Activated naive CD4-positive, alpha-beta T cell treated with anti-CD3 and anti-CD28 coated beads, Interleukin-2, amount 50 U/mL, for 72 hours (primary cell): ENCODE measurements at places on chromosomes 2 and 18. TPM values are rescaled to one million over a fixed set of nuclear protein-coding genes. Genes with fewer than 3 reads are reported as not detected.
A peak's percentile ranks its signal among the peaks of the same experiment; 100 is the strongest.

Gene CHCHD5
- 38.4 TPM for total RNA-seq

Gene CRYGC
- not detected for total RNA-seq

Gene SLC4A1AP
- 28.1 TPM for total RNA-seq

DNA sequence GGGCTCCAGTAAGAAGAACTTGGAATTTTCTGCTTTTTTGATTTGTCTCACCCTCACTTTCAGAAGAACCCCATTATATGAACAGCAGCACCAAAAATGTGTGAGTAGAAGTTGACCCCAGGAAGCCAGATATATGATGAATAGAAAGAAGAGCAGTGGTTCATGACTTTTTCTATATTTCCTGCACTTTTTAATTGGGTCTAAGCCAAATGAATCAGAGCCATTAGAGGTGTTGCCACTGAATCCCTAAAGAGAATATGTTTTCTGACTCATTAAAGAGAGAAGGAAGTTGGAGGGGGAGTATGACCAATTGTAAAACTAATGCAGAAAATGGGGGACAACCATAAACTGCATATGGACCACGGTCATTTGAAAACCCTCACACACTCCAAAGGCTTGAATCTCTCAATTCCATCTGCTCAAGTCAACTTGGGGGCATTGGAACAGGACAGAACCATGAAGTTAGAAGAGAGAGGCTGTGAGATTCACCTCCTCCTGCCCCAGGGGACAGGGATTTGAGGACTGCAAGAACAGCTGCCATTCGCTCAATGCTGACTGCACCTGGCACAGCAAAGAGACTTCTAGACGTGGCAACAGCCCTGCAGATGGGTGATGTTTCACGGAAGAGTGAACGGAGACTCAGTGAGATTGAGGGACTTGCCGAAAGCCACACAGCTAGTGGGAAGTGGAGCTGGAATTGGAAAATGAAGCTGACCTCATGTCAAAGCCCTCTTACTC lies 3.0 kb downstream of the DAPL1 start:
- DNase-seq: no peak

GRCh38 chr18:39340418-39340817 lies 1774.8 kb upstream of the CELF4 start:
- no peak for DNase-seq

Gene YIPF4
- 36.3 TPM for total RNA-seq

Gene PTPRM
- 1.7 TPM for total RNA-seq

Gene SERPINB12
- not detected for total RNA-seq

- no peak for DNase-seq
These were observed 60.2 kb downstream of the CDCA7 start for GRCh38 chr2:173414823-173415322.

DNA sequence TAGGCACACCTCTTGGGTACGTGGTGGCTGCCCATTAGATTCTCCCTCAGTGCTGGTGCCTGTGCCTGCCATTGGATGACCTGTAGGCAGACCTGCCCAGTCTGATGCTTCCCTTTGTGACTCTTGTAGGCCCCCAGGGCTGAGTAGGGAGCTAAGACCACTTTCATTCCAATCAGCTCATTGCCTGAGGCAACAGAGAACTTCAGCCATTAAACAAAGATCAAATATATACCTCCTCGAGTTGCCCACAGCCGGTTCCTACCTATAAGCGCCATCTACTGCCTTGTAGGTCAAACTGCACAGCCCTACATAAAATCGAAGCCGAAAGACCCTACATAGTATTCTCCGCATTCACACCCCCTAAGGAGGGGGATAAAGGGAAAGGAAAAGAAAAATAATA lies 184.6 kb downstream of the ETAA1 start:
- no peak for DNase-seq

DNA sequence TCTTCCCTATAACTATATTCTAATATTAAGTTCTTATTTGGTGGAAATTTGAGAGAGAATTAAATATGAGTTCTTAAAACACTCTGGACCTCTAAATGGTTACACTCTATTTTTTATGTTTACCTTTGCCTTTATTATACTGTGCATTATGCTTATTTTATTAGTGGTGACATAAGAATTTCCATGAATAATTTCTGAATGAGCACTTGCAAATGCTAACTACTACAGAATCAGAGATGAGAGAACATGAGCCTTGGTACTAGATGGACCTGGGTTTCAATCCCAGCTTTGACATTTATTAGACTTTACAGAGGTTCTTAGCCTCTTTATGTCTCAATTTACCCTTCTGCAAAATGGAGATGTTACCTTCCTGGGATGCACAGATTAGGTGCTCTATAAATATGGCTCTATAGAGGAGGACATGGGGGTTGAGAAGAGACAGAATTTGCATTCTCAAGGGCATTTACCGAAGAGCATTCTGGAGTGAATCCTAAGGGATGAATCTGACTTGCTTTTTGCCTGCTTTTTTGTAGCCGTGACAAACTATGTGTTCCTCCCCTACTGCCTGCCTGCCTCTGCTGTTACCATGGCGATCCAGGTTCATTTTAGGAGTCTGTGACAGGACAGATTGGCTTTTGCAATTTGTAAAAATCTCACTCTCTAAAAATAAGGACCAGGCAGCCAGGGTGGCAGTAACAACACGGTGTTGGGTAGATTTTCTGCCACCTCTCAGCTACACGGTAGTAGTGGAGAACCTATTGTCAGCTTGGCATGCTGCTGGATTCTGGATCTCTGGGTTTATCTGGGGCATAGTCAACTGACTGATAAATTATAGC lies 20.7 kb upstream of the CNRIP1 start:
- no peak for DNase-seq

Gene MOCOS
- 0.36 TPM for total RNA-seq

DNA sequence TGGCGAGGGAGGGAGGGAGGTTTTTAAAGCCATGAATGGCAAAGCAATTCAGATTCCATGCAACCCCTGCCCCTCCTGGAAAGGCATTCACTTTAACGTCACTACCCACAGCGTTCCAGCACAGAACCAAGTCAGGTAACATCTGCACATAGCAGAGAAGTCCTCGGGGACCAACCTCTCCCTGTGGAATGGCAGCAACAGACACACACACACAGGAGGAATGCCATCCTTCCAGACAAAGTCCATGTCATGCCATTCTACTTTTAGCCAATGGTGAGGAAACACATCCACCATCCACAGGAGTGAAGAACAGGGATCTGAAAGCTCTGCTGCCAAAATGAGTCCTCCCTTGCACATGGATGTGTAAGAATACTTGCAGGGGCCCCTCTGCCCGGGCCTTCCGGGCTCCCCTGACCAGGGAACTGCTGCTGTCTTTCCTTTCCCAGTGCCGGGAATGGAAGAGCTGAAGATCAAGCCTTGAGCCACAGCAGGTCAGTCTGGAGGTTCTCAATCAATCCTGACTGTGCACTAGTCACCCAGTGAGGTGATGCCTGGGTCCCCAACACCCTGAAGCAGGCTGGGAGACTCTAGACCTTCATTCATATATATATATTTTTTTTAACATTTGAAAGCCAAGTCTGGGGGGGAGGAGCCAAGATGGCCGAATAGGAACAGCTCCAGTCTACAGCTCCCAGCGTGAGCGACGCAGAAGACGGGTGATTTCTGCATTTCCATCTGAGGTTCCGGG lies 63.7 kb downstream of the UXS1 start:
- DNase-seq: no peak

GRCh38 chr2:64859312-64860212 lies 129.6 kb upstream of the SLC1A4 start:
- DNase-seq: peak; percentile 52

DNA sequence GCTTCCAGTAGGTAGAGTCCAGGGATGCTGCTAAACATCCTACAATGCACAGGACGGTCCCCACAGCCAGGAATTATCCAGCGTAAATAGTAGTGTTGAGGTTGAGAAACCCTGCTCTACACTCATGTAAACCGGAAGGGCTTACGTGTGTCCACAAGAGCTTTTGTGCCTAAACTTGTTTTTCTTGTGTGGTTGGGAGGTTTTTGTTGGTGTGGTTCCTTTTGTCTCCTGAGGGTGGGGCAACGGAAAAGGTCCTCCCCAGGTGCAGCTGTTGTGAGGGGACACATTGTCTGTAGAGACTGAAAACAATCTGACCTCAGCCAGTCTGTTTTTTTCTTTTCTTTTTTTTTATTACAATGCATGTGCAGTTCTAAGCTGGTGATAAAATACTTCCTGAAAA lies 72.7 kb upstream of the MGAT5 start:
- DNase-seq: no peak

Gene GREB1
- total RNA-seq: 0.91 TPM
